GM03348 (cell line): ENCODE measurements at places on chromosomes 5 and 9.

- DNase-seq = no peak
Observed at GRCh38 chr9:21788752-21789151, 13.7 kb upstream of the MTAP start.

DNA sequence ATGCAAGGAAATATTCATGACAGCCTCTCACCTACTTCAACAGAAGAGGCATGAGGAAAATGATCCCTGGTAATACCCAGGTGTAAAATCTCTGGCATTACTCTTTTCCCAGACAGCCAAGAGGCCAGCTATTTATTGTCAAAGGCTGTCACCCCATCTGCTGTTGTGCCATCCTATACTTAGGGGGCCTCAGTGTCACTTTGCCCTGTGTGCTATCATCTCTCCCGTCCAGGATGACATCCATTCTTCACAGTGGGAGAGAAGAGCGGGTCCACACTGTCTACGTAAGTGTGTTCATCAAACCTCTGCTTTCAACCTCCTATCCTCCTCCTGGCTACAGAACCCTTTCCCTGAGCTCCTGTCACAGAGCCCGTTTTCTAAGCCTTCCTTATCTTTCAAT, 82.6 kb downstream of the MYO10 start:
- DNase-seq = no peak

- no peak for DNase-seq
Observed at GRCh38 chr9:131954299-131954698, 125.4 kb downstream of the MED27 start.

- DNase-seq = peak; percentile 36
Observed at GRCh38 chr5:32057187-32058096, 116.7 kb downstream of the GOLPH3 start.
